NCI-H1930 (cell line): ENCODE measurements at places on chromosomes 2 and 18.

- no peak for DNase-seq
These were observed 23.1 kb downstream of the FAM178B start for GRCh38 chr2:96963316-96963715.

DNA sequence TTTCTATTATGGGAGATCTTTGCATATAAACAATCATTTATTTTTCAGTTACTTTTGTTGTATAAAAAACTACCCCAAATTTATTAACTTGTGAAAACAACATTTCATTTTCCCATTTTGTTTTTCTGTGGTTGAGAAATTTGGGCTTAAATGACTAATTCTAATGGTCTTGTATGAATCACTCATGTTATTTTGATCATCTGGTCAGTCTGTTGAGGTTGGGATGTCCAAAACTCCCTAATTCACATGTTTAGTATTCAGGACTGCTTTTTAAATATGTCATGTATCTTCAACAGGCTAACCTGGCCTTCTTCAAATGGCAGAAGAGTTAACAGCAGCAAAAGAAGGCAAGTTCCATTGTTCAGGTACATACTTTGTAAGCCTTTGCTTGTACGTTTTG is 788.1 kb downstream of the TRIB2 start:
- DNase-seq: no peak

GRCh38 chr2:134127496-134127895 is 126.4 kb upstream of the MGAT5 start:
- no peak for DNase-seq

GRCh38 chr2:31271851-31272267 is 37.9 kb downstream of the EHD3 start:
- DNase-seq: no peak

DNA sequence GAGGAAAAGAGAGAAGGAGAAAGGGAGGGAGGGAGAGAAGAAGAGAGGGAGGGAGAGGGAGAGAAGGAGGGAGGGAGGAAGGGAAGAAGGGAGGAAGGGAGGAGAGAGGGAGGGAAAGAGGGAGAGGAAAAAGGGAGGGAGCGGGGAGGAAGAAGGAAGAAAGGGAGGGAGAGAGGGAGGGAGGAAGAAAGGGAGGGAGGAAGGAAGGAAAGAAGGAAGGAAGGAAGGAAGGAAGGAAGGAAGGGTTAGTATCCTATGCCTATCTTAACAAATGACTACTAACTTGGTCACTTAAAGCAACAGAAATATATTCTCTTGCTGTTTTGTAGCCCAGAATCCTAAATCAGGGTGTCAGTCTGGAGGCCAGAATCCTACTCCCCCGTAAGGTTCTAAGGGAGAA is 52.1 kb downstream of the CMPK2 start:
- no peak for DNase-seq

GRCh38 chr2:212970132-212970531 is 181.3 kb downstream of the IKZF2 start:
- no peak for DNase-seq

GRCh38 chr2:171430516-171431410 is 3.0 kb downstream of the METTL8 start:
- DNase-seq: no peak

GRCh38 chr2:54285451-54285850 is 29.4 kb upstream of the TSPYL6 start:
- no peak for DNase-seq

DNA sequence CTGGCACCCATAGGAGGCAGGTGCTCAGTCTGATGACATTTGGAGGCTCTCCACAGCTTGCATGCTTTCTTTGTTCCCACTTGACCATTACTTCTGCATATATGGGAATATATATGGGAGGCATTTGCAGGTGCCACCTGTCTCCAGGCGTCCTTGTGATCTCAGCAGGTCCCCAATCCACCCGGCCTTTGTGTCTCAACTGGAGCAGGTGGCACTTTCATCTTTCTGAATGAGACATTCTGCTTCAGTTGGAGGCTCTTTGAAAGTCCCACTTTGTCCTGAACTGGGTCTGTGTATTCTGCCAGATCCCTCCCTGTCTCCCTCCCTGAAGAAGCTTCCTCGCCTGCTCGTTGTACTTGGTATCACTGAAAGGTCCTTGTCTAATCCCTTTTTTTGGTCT is 318.1 kb upstream of the EPAS1 start:
- DNase-seq: no peak

DNA sequence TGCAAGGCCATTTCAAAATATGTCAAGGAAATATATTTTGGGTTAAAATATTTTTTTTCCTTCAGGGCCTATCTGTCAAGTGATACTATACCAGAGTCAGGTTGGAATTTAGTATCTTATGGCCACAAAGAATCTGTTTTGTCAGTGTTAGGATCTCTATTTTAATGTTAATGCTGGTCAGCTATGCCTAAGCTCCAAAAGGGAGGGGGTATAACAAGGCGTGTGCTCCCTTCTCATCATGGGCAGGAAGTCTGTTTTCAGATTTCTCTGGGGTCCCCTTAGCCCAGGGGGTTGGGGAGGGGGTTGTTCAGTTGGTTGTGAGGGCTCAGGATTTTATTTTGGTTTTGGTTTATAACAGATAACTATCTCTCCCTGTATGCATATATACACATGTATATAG is 126.4 kb downstream of the TMEM163 start:
- DNase-seq: no peak
